ENCODE measurements at places on chromosomes 2 and 18.

- no peak for DNase-seq
Measured at GRCh38 chr2:73339201-73339600, 45.9 kb upstream of the EGR4 start.

GRCh38 chr2:104415284-104415683 is 438.6 kb upstream of the POU3F3 start:
- DNase-seq, result no peak

- no peak for DNase-seq
Measured at GRCh38 chr2:141820893-141821292, 309.9 kb downstream of the LRP1B start.

- DNase-seq, result peak; percentile 12
Measured at GRCh38 chr2:210399440-210400041, 77.0 kb downstream of the LANCL1 start.

GRCh38 chr18:49048396-49049020 is 97.7 kb upstream of the SMAD7 start:
- no peak for DNase-seq

- DNase-seq, result no peak
Measured at GRCh38 chr2:63301481-63301880, 250.9 kb downstream of the OTX1 start.

DNA sequence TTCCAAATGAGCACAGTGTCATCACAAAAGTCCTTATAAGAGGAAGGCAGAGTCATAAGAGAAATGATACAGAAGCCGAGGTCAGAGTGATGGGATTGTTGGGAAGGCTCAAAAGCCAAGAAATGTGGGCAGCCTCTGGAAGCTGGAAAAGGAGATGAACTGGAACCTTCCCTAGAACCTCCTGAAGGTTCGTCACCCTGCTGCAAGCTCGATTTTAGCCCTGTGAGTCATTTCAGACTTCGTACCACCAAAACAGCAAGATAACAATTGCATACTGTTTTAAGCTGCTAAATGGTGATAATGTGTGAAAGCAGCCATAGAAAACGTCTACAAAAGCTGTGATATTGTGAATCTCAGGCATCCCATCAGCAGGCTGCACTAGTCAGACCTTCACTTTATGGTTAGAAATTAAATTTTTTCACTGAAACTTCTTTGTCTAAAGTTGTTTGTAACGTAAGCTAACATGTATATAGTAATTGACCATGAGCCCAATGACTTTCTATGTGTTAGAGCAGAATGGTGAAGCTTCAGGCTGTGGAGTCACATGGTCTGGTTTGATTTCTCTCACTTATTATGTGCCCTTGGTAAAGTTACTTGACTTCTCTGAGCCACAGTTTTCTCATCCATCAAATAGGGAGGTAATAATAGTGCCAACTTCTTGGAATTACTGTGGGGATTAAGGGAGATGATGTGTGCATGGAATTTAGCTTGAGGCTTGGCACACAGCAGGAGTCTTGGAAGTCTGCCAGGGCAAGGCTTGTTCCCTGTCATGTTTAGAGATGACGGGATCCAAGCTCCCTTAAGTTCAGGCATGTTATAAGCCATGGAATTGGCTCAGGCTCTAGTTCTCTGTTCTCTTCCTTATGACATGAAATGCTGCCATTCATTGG is 132.0 kb upstream of the CCDC195 start:
- peak; percentile 91 for DNase-seq

DNA sequence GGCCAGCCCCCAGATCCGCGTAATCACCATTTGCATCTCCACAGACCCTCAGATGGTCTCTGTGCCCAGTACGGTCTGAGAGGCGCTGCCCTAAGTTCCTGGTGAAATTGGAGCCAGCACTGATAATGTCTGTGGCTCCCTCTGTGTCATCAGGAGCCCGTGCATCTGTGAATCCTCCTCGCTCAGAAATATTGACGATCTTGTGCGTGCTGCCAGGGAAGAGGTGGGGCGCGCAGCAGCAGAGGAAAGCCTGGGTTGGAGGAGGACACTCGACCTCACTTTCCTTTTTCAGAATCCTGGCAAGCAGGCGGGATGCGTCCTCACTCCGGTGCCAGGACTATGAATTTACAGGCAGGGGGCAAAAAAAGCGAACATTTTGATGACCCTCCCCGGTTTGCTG is 686.1 kb upstream of the SALL3 start:
- DNase-seq, result no peak

GRCh38 chr2:31148514-31148913 is 10.3 kb upstream of the GALNT14 start:
- no peak for DNase-seq

GRCh38 chr2:238239543-238239862 is 335 bp downstream of the HES6 start:
- DNase-seq, result no peak

DNA sequence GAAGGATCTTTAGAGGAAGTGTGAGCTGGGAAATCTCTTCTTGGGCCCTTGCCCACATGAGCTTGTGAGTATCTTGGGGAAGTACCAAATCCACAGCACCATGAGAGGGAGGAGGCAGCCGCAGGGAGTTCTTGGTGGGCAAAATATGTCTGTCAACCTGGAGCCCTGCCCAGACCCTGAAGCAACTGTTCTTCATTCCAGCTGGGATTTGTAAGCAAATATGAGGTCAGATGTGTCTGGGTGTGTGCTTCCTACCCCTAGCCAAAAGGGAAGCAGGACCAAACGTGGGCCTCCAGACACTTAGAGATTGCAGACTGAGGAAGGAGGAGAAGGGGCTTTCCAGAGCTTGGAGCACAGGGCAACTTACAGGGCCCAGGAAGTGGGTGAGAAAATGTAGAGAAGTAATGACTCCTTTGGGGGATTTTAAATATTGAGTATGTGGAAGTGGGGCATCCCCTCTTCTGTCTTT is 41.9 kb downstream of the TMEM247 start:
- no peak for DNase-seq

DNA sequence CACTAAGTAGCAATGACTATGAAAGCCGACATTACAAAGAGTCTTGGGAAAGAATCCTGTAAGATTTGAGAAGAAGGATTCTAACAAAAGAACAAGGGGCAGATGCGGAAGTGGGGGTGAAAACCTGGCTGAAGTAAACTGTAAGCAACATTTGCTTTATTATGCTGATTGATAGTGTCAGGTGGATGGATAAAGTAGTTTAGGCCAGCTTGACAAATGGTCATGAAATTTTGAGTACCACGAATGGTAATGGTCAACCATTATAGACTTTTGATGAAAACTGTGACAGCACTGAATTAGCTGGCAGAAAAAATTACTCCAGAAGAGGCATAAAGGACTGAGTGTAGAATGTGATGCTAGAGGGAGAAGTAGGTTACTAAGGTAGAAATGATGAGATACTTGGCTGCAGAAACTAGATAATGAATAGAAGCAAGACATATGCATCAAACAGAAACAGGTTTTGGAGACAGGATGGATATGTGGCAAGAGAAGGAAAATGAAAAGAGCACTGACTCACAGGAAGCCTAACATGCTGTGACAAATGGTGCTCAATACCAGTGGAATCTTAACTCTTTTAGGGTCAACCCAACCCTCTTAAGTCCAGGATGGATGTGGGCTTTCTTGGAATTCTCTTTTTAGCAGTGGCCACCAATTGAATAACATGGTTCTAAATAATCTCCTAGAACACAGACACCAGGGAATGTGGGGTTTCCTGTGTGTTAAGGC is 6.8 kb downstream of the THUMPD2 start:
- DNase-seq, result no peak

GRCh38 chr18:9757827-9758621 is 49.9 kb downstream of the RAB31 start:
- DNase-seq, result no peak

GRCh38 chr2:15840148-15840547 is 100.2 kb upstream of the MYCN start:
- DNase-seq, result no peak

DNA sequence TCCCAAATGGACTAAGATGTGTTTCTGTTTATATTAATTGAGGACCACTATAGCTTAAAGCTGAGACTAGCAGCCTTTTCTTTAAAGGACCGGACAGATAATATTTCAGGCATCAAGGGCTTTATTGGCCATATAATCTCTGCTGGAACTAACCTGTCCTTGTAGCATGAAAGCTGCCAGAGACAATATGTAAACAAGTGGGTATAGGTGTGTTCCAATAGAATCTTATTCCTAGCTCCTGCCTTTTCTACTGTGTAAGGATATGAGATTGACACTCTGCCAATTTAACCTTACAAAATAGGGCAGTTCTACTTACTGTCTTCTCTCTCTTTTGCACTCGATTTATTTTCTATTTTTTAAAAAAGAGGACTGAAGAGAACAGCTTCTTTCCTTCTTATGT is 74.0 kb downstream of the RHBDD1 start:
- no peak for DNase-seq

DNA sequence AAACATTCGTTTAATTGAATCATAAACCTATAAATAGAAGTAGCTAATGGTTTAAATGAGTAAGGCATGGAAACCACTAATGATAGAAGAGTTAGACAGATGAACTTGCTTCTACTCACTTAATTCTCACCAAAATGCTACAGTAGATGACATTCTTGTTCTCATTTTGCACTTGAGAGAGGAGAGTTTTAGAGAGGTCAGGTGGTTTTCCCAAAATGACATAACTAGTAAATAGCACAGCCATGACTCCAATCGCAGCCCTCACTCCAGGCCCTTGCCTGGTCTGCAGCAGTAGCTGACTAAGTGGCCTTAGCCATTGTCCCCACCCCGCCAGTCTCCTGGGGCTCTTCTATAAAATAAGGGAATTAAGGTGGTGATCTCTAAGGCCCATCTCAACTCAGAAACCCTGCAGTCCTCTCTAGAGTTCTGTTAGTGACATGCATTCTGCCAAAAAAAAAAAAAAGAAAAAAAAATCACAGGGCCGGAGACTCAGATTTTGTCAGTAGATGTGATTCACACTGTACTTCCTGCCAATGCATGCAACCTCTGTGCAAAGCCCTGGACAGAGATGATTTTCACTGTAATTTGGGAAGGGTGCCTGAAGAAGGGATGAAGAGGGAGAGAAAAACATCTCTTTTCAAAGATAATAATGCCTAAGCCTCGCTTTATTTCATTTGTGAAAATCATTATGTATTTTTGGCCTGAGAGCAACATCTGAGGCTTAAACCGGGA is 221.8 kb downstream of the ANAPC1 start:
- no peak for DNase-seq

DNA sequence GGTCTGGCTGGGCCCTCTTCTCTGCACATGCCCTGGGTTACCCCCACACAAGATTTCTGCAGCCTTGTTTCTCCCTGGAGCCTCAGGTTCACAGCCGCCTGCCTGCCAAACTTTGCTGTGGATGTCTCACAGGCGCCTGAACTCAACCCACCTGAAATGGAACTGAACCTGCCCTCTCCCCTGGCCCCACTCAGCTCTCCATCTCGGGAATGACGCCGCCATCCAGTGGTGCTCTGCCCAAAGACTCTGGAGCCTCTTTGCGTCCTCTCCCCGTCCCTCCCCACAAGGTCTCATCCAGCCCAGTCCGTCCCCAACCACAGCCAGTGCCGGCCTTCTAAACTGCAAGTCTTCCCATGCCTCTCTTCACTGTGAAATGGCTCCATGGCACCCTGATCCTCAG is 29.1 kb downstream of the EMX1 start:
- no peak for DNase-seq

DNA sequence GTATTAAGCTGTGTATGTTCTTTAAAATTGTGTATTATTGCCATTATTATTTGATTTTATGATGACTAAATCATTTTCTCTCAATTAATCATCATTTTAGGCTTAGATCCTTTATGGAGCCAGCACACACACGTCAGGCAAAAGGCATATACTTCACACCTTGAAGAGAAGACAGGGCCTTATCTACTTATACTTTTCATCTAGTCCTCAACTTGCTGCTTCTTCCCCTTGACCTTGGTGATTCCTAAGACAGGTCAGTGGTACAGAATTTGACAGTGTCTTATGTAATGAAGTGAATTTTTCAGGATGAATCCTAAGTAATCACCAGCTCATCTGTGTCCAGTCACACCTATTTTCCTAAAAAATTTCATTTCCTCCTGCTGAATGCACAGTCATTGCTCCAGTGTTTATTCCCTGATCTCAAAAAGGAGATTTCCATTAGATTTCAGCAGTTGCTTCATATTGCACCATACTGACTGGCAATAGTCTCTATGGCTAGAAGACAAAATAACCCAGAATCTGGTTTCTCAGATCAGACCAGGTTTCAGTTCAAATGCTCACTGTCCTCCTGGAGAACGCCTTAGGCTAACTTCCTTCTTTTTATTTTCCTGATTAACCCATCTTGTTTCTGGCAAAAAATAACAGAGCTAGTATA is 235.7 kb downstream of the PTH2R start:
- DNase-seq, result no peak

DNA sequence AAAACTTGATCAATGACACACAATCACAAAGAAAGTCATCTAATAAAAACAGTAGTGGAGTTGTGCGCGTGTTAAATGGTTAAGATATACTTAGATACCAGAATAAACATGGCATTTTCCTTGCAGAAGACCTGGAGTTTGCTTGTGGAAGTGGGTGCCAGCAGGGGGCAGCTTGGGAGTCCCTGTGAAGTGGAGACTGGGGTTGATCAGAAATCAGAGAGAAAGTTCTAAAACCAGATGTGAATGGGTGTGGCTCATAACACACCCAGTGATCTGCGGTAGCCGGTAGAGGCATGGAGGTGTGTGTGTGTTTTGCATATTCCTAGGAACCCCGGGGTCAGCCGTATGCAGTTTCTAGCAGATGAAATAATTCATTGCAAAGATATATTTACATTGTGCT is 300.1 kb upstream of the TRIB2 start:
- DNase-seq, result no peak

DNA sequence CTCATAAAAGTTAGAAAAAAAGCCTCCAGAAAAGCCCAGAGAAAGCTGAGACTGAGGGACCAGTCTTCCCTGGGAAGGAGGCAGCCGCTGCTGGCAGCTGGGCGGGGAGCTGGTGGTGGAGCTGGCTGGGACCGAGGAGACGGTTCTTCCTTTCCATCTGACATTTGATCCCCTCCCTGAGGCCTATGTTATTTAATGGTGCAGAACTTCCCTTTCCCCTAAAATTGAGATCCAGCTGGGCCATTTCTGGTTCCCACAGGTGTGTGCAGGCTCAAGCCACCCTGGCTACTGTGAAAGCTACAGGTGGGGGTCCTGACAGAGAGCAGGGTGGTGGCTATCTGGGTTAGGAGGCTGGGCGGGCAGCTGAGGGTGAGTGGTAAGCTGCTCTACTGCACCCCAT is 81.5 kb upstream of the FZD7 start:
- DNase-seq, result no peak

DNA sequence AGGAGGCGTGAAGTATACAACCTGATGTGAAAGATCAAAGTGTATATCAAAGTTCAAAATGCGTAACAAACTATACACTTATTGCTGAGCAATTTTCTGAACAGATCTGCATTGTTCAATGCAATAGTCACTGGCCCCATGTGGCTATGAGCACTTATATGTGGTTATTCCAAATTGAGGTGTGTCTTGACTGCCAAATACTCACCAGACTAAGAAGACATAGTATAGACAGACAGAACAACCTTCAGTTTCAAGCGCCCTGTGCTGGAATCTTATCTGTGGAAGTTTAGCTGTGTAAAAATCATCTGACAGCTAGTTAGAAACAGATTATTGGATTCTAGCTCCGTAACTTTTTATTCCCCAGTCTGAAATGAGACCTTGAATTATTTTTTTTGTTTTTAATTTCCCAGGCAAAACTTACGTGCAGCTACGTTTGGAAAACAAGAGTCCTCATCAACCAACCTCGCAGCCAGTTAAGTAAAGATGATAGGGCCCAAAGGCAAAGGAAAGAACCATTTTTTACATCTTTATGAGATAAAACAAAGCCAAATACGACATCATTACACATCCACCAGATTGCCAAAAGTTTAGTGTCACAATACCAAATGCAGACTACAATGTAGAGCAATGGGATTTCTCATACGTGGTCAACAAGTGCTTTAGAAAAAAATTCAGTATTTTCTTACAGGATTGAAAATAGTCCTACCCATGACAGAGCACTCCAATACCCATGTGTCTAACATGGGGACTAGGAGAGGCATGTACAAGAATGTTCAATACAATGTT is 37.2 kb downstream of the MBOAT2 start:
- no peak for DNase-seq
